Hematopoietic multipotent progenitor cell treated with erythropoietin and hydrocortisone succinate and interleukin-3 and kit ligand, for 15 days (in vitro differentiated cells): ENCODE measurements at places on chromosomes 11 and 22.
A peak's percentile ranks its signal among the peaks of the same experiment; 100 is the strongest.

- DNase-seq = peak; percentile 77
Observed at GRCh38 chr11:129750343-129751292, 65.0 kb upstream of the TMEM45B start.

DNA sequence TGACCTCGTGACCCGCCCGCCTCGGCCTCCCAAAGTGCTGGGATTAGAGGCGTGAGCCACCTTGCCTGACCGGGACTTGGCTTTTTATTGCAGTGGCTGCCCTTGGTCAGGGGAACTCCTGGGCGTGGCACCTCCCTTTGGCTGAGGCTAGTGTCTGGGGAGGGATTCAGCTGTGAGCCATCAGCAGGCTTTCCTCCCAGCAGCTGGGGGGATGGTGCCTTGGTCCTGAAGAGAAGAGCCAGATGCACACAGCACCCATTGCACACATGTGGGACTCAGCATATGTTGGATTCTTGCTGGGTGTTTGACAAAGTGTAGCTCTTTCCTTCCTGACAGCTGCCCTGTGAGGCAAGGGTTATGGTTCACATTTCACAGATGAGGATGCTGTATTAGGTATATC, 8.4 kb downstream of the CYTH4 start:
- no peak for DNase-seq

- no peak for DNase-seq
Observed at GRCh38 chr11:86688398-86689179, 16.2 kb upstream of the ME3 start.

DNA sequence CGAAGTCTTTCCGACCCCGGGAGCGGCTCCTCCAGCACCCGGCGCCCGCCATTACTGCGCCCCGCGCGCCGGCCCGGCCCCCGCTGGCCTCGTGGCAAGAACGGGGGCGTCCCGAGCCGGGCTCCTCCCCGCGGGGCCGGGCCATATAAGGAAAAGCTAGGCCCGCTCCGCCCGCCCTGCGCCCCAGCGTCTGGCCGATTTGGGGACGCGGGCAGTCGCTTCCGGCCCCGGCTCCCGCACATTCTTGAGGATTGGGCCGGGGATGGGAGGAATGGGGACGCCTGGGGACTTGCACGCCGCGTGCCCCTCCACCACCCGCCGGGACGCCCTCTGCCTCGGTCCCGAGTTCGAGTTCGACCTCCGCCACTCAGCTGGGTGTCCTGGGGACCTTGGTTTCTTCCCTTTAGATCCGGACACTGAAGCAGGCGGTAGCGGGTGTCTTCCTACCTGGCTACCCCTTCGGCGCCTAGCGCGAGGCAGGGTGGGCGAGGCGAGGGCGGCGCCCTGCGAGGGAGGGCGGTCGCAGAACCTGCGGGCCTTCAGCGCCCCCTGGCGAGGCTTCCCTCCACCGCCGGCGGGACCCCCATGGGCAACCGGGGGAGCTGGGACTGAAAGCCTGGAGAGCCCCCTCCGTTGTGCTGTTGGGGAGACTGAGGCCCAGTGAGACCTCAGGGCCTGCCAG, 3.8 kb downstream of the SMTN start:
- DNase-seq = peak; percentile 79

DNA sequence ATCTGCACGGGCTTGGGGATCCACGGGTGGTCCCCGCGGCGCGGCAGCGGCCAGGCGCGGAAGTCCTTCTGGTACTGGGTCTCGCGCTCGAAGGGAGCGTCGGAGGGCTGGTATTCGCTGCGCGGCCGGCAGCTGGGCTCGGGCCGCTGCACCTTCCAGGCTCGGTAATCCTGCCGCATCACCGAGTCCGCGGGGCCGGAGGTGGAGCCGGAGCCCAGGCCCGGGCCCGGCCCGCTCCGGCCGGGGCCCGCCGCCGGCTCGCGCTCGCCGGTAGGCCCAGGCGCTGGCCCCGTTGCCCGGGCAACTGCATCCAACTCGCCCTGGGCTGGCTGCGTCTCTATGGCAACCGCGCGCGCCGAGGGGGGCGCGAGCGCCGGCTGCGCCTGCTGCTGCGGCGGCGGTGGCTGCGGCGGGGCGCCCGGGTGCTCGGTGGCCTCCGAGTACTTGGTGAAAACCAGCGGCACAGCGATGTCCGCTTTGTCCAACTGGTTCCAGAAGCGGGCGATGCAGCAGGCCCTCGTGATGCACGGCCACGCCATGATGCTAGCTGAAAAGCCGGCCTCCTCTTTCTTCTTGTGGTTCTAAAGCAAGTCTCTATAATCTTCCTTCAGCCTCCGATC, 897 bp downstream of the MAP6 start:
- no peak for DNase-seq
